ENCODE measurements at places on chromosomes 6 and 20.

- DNase-seq, result no peak
These were observed 22.9 kb downstream of the TMC2 start for GRCh38 chr20:2559279-2559626.

DNA sequence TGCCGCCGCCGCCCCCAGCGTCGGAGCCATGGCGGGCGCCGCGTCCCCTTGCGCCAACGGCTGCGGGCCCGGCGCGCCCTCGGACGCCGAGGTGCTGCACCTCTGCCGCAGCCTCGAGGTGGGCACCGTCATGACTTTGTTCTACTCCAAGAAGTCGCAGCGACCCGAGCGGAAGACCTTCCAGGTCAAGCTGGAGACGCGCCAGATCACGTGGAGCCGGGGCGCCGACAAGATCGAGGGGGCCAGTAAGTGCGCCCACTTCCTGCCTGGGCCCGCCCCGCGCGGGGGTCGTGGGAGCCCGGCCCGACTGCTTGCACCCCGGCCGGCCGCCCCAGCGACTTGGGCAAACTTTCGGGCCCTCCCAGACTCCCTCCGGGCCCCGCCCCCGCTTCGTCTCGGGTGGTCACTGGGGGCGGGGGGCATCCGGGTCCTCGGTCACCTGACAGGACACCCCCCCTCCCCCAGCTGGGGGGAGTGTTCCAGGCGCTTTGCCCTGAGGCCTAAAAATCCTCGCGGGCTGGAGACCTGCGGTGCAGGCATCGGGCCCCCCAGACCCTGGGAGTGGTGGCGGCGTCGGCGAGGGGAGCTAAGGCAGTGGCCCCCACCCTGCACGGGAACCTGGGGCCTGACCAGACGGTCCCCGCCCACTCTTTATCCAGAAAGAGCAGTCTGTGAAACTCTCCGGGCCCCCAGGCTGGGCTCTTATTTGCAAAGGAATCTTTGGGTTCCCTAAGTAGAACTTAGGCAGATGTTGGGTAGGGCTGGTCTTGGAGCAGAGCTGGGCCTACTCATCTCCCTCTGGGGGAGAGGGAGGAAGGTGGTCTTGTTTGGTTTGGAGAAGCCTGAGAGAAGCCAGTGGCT, 501 bp downstream of the PLCG1 start:
- DNase-seq, result peak; percentile 54

- no peak for DNase-seq
These were observed 9.8 kb downstream of the FOXO3 start for GRCh38 chr6:108570517-108570916.

- no peak for DNase-seq
These were observed 181.6 kb upstream of the AKAP12 start for GRCh38 chr6:151058021-151058733.

- DNase-seq, result peak; percentile 23
These were observed 1.5 kb upstream of the GGT7 start for GRCh38 chr20:34874094-34874654.

GRCh38 chr6:77030929-77031674, 432.2 kb downstream of the HTR1B start:
- DNase-seq, result no peak

DNA sequence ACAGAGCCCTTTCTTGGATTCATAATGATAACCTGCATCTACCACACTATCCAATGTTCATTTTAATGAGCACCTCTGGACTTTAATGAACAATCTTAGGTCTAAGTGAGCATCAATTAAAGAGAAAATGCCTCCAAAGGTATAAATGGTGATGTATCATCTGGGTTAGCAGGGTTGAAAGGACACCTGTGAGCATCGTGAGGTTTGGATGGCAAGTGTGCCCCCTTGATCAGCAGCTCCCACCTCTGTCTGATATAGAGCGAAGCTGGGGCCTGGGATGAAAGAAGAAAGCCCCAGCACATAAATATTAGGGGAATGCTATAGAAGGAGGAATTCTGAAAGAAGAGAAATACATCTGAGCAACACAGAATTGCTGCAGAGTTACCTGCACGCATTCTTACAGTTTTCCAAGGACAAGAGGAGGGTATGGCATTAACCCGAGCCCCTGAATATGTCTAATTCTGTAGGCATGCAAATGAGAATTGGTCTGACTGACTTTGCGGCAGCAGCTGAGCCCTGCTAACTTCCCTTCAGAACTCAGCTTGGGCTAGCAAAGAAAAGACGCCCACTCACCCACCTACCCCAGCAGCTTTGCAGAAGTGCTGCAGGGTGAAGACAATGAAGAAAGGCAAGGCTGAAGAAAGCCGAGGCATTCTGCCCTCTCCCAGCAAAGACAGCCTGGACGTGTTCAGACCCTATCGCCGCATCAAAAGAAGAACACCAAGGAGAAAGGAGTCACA, 136.2 kb downstream of the GMPR start:
- DNase-seq, result peak; percentile 17

DNA sequence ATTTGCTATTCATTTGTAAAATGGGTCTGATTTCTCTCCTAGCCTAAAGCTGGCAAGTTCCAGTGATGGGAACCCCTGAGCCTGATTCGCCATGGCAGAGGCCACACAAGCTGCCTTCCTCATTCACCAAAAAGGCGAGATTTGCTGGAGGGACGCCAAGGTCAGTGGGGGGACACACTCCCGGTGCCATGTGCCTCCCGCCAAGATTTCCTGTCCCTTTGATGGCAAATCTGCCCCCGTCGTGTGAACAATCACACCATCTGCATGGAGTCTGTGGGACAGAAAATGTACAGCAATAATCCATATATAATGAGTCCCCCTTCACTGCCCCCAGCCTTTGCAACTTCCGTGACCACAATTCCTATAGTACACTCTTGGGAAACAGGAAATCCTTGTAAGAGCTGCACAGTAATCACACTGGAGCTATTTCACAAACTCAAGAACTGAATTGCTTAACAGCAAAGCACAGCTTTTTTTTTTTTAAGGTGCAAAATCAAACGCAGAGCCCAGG, 15.7 kb upstream of the IGF2R start:
- no peak for DNase-seq

- no peak for DNase-seq
These were observed 155.5 kb upstream of the RPS6KA2 start for GRCh38 chr6:166782520-166782919.

- DNase-seq, result no peak
These were observed 89.9 kb downstream of the PLCB1 start for GRCh38 chr20:8221887-8222419.

- no peak for DNase-seq
These were observed 32.0 kb downstream of the ERMARD start for GRCh38 chr6:169783401-169783800.

- no peak for DNase-seq
These were observed 215.1 kb upstream of the TBX18 start for GRCh38 chr6:84979541-84979940.

DNA sequence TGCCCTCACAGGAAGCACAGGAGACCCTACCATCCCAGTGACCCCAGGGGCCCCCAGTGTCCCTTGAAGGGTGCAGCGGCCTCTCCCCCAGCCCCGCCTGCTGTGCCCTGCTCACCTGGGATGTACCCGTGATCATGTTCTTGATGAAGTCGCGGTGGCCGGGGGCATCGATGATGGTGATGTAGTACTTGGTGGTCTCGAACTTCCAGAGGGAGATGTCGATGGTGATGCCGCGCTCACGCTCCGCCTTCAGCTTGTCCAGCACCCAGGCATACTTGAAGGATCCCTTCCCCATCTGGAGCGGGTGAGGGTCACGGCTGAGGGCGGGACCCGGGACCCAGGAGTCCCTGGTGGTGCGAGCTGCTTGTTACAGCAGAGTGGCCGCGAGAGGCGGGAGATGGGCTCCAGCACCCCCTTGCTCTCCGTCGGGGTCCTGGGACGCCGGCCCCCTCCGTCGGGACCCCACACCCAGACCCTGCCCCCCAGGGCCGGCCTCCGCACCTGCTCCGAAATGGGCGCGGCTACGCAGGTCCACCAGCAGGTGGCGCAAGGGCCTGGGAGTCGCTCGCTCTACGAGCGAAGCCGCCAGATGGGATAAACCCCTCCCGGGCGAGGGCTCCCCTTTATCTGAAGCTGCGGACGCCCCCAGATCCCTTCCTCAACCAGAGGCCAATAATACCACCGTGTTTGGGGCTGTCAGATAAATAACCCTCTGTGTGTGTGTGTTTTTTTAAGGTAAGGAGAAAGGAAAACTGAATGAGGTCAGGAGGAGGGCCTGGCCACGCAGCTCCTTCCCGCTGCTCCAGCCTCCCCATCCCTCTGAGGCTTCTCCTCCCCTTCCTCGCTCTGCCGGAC, 2.9 kb downstream of the EEF1A2 start:
- peak; percentile 67 for DNase-seq

DNA sequence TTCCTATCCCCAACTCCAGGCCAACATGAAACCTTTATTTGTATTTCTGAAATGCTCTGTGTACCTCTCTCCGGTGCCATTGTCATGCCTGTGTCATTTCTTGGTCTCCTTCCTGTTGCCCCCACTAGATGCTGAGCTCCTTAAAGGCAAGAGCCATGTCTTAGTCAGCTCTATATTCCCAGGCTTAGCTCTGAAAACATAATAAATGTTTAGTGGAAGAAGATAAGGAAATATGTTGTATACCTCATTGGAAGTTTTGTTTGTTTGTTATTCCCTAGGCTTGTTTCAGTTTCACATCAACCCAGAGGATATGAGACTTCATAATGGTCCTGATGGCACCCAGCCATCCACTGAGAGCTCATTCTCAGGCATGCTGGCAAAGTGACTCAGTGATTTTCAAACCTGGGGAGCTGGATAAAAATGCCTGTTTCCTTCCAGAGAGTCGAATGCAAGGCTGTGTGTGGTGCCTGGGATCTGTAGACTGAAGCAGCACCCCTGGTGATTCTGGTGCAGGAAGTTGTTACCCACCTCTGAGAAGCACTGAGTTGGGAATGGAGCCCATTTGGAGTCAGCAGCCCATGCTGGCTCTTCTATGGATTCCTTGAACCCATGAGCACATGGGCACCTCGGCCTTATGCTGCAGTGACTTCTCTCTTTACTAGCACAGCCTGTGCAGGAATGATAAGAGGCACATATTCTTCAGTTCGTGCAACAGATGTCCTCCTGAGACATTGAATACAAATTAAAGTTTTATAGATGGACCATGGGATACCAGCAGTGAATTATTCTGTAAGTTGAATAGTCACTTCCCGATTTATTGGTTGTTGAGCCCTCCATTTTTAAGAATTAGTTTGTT, 205.2 kb downstream of the FARS2 start:
- no peak for DNase-seq

- no peak for DNase-seq
These were observed 37.3 kb upstream of the IFNGR1 start for GRCh38 chr6:137256350-137257103.

GRCh38 chr6:40474937-40475336, 112.2 kb downstream of the LRFN2 start:
- no peak for DNase-seq

DNA sequence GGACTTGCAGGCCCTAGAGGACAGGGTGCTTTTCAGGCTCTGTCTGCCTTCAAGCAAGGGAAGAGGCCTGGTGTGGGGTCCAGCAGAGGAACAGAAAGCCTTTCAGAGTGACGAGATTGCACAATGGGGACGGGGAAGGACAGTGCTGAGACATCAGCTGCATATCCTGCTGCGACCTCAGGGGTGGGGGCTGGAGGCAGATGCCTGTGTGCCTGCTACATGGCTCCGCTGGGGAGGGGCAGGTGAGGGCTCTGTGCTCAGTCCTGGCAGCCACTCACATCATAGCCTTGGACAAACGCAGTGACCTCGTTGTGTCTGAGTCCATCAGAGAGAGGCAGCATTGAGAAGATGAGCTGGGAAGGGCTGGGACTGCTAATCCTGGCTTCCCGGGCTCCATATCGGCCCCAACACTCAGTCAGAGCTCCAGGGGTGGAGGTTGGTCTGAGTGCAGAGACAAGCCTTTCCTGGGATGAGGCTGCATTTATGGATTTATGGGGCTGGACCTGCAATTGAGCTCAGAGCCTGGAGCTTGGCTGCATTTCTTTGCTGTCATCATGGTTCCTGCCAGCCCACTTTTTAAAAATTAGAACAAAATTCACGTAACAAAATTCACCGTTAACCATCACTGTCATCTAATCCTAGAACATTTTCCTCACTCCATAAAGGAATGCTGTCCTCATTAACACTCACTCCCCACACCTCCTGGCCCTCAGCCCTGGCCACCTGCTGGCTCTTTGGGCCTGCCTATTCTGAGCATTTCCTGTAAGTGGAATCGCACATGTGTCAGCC, 196.9 kb upstream of the SLC24A3 start:
- no peak for DNase-seq
